ENCODE measurements at places on chromosomes 4 and X. TPM values are rescaled to one million over a fixed set of nuclear protein-coding genes. Genes with fewer than 3 reads are reported as not detected.

DNA sequence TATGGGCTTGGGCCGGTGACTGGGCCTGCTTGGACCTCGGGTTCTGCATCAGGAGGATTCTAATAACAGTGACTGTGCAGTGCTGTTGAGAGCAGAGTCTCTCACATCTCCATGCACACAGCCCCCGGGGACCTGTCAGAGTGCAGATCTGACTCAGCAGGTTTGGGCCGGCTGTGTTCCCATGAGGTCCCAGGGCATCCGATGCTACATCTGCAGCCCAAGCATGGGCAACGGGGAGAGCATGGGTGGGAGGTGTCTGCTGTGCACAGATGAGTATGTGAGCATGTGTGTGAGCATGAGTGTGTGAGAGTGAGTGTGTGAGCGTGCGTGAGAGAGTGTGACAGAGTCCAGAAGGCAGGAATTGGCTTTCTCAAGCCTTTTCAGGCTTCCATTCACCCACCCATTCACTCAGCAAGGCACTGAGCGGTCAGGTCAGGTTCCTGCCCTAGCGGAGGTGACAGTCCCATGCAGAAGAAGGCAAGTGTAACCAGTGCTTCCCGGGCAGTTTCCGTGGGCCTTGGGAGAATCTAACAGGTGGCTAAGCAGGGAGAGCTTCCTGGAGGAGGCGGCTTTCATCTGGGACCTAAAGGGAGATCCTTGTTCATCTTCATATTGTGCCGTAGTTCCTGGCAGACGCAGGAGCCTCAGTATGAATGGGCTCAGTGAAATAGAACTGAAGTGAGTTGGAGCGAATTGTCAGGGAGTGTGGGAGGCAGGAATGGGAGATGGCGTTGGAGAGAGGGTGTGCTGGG lies 62.6 kb downstream of the SORCS2 start:
- DNase-seq = no peak

GRCh38 chr4:139582044-139582443 lies 26.0 kb upstream of the SETD7 start:
- DNase-seq = no peak

CXorf49 gene
- total RNA-seq = not detected

DNA sequence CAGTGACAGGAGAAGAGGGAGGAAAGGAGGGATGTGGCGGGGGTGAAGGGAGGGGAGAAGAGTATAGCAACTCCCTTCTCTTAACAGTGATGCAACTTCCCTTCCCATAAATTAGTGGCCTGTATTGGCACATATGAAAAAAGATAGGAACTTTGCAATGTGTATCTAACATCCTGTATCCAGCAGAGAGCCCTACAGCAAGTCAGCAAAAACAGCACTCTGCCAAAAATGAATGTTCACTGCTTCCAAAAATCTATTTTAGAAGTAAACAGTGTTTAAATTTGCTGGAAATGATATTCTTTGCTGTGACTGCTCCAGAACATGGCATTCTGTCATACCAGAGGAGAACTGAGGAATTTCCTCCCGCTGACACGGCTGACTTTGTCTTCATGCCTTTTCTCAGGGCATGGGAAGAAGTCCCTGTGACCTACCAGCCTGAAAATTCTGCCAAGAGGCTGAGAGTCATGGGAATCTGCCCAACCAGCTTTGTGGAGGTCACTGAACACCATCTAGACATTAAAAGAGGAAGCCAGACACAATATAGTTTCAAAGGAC lies 343.4 kb upstream of the RASGEF1B start:
- no peak for DNase-seq

- no peak for DNase-seq
These were observed 67.2 kb downstream of the TMPRSS11F start for GRCh38 chr4:68062501-68062900.

TRMT10A gene
- 3.7 TPM for total RNA-seq

All from lower lobe of right lung (tissue), 2 donors.